ENCODE measurements at places on chromosomes 3 and 15.

GRCh38 chr3:40720341-40720740 is 195.6 kb downstream of the ZNF621 start:
- H3K36me3 ChIP-seq, result no peaks in the 10 kb centered on the region
- DNase-seq, result no peak
- no peak overlapping the region for H3K4me3 ChIP-seq
- no peak overlapping the region for H3K27ac ChIP-seq

DNA sequence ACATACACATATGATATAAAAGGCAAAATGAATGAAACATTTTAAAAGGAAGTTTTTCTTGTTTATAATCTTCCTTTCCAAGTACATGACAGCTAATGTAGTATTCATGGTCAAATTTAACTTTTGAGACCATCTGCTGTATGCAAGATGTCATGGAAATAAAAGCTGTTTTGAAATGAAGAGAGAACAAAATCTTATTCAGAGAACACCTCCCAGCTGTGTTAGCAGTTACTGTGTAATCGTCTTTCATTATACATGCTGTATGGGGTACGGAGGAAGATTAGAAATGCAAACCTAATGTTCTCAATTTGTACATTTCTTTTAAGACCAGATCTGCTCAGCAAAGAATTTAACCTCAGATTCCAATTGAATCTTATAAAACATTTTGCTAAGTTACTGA is 1182.3 kb downstream of the OTOL1 start:
- no peak for DNase-seq
- no peaks in the 10 kb centered on the region for H3K4me1 ChIP-seq
- H3K27me3 ChIP-seq, result no peaks in the 10 kb centered on the region
- no peak overlapping the region for H3K4me3 ChIP-seq
- no peak overlapping the region for H3K27ac ChIP-seq

DNA sequence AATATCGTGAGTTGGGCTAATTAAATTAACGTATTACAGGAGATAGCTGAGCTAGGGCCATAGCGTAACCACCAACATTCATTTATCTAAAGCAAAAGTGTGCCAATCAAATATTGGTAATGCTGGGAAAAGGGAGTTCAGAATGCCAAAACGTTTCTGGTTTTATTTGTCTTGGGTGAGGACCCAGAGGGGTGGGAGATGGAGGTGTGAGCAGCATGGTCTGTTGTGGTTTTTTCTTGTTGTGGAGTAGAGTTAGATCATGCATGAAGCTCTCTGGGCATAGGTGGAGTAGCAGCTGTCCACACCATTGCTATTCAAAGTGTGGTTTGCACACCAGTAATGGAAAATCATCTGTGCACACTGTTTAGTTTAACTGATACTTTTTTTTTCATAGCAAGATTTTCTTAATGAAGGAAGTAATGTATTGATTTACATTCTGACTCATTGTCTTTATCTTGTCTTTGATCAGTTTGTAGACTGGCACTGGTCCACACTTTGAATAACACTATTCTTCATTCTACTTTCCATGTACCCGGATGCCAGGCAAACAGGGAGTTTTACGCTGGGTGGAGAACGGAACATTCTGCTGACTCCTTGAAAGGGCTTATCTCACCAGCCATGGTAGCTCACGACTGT is 50.8 kb upstream of the CRTC3 start:
- H3K36me3 ChIP-seq, result peaks cover 63% of the 10 kb centered on the region
- peak; percentile 62 for DNase-seq
- H3K27ac ChIP-seq, result no peak overlapping the region
- H3K27me3 ChIP-seq, result no peaks in the 10 kb centered on the region

DNA sequence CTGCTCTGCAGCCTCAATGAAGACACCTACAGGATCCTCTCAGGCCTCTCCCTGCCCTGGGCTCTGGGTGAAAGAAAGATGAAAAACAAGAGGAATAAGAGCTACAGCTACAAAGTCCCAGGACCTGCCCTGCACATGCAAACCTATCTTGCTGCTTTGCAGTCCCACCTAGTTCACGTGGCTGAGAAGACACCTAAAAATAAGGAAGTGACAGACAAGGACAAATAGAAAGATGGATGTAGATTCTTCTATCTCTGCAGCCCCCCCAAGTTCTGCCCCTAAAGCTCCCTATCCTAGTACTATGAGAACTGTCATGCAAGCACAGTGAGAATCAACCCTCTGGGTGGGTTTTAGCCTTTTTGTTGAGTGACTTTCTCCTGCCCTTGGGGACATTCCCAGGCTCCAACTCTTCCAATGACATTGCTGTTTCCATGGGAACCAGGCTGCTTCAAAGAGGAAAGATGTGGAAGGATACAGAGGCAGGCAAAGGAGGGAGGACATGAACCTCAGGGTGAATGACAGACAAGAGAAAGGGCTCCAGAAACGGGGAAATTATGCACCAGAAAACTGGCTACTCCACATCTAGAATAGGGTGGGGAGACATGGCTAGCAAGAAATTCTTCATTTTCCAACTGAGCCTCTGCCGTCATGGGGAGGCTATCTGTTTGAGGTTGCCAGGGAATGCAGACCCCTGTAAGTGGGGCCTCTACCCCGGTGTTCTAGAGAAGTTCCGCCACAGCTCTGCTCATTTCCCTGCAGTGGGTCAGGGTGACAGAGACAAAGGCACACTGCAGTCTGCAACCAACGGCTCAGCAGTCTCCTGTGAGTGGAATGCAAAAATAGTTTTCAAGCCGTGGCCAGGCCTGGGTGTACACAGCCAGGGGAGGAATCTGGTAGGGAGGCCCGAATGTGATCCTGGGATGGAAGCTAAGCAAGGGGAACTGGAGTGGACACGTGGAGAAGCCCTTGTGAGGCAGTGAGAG is 5.2 kb downstream of the CSPG5 start:
- no peaks in the 10 kb centered on the region for H3K36me3 ChIP-seq
- no peaks in the 10 kb centered on the region for H3K4me1 ChIP-seq
- H3K4me3 ChIP-seq, result no peak overlapping the region
- no peak overlapping the region for H3K27ac ChIP-seq
- H3K27me3 ChIP-seq, result peaks cover 25% of the 10 kb centered on the region

DNA sequence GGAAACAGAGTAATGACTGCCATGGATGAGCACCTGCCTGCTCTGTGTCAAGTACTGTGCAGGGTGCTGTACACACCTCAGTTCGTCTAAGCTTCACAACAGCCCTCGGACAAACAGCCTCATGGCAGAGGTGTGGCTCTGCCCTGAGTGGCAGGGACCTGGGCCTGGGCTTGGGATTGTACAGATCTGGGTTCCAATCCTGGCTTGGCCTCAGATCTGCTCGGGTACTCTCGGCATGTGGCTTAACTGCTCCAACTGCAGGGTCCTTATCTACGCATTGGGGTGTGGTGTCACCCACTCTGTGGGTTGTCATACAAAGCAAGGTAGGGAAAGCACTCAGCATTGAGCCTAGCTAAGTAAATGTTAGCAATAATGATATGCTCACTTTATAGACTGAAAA is 46.6 kb upstream of the SEC13 start:
- no peaks in the 10 kb centered on the region for H3K27me3 ChIP-seq
- peak overlapping the region; percentile 80 for H3K27ac ChIP-seq
- no peak overlapping the region for H3K4me3 ChIP-seq
- no peak for DNase-seq
- H3K36me3 ChIP-seq, result no peaks in the 10 kb centered on the region
- peaks cover 28% of the 10 kb centered on the region for H3K4me1 ChIP-seq

- peak; percentile 79 for DNase-seq
- H3K36me3 ChIP-seq, result no peaks in the 10 kb centered on the region
- H3K27me3 ChIP-seq, result no peaks in the 10 kb centered on the region
- no peak overlapping the region for H3K27ac ChIP-seq
These were observed 194.1 kb upstream of the ARHGEF26 start for GRCh38 chr3:153927107-153927506.

DNA sequence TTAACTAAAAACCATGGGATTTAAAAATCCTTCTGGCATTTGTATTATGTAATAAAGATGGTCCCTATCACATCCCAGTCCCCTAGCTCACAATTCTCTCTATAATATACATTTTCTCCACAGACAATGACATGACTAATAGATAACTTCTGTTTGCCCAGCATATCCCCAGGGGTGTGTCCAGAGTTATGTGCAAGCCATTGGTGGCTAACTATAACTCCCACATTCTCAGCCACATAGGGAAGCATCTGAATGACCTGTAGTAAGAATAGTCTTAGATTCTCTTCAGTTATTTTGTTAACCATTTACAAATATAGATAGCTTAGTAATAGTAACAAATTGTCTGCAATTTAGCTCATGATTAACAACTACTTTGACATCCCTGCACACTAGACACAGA is 52.2 kb upstream of the RBSN start:
- H3K4me3 ChIP-seq, result no peak overlapping the region
- DNase-seq, result no peak
- peaks cover 32% of the 10 kb centered on the region for H3K27me3 ChIP-seq

DNA sequence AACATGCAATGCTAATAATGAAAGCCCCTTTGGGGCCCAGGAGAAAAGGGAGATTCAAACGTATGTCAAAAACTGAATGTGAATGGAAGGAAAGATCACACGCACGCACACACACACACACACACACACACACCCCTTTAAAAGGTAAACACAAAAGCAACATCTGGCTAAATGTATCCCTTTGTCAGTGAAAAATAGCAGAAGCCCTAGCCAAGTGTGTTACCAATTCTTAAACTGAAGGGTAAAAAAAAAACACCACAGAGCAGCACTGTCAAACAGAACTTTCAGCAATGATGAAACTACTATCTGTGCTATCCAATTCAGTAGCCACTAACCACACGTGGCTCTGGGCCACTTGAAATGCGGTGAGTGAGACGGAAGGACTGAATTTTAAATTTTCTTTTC is 4.9 kb downstream of the RFTN1 start:
- H3K4me3 ChIP-seq, result no peak overlapping the region
- no peaks in the 10 kb centered on the region for H3K27me3 ChIP-seq
- no peak overlapping the region for H3K27ac ChIP-seq

DNA sequence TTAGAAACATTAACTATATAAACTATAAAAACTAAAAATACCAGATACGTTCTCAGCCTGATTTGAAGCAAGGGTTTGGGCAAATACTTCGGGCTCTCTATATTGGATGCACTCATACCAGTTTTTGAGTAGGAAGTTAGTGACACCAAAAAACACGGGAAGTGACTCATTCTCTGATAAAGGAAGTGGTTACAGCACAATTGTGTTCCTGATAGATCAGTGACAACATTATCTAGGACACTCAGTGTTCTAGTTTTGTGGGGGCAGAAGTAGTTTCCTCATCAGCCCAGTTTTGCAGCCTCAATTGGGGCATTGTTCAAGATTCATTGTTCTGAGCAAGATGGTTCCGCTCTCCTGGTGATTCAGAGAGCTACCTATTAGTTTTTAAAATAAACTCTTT is 469.6 kb upstream of the DPPA4 start:
- peaks cover 5% of the 10 kb centered on the region for H3K4me1 ChIP-seq
- H3K27me3 ChIP-seq, result no peaks in the 10 kb centered on the region
- H3K27ac ChIP-seq, result no peak overlapping the region
- H3K36me3 ChIP-seq, result no peaks in the 10 kb centered on the region
- no peak overlapping the region for H3K4me3 ChIP-seq
- peak; percentile 62 for DNase-seq

DNA sequence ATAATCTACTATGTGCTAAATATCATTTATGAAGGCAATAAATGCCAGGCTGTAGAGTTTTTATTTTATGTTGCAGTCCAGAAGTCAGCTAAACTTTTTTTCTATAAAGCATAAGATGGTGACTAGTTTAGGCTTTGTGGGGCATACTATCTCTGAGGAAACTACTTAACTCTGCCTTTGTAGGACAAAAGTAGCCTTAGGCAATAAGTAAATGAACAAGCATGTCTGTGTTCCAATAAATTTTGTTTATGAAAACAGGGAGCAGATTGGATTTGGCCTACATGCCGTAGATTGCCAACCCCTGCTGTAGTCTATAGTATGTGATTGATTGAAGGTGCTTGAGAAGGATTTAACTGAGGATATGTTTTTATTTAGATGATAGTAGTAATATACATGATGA is 502.5 kb upstream of the NAALADL2 start:
- H3K4me1 ChIP-seq, result no peaks in the 10 kb centered on the region
- H3K4me3 ChIP-seq, result no peak overlapping the region
- H3K36me3 ChIP-seq, result no peaks in the 10 kb centered on the region
- DNase-seq, result no peak
- no peak overlapping the region for H3K27ac ChIP-seq
- H3K27me3 ChIP-seq, result no peaks in the 10 kb centered on the region

- DNase-seq, result no peak
- no peak overlapping the region for H3K27ac ChIP-seq
- H3K4me1 ChIP-seq, result no peaks in the 10 kb centered on the region
- no peaks in the 10 kb centered on the region for H3K36me3 ChIP-seq
- no peaks in the 10 kb centered on the region for H3K27me3 ChIP-seq
- H3K4me3 ChIP-seq, result no peak overlapping the region
These were observed 31.1 kb upstream of the SPATA12 start for GRCh38 chr3:57029383-57029782.

- no peak overlapping the region for H3K27ac ChIP-seq
- peak; percentile 56 for DNase-seq
These were observed 127.2 kb downstream of the NFKBIZ start for GRCh38 chr3:101976473-101976872.

DNA sequence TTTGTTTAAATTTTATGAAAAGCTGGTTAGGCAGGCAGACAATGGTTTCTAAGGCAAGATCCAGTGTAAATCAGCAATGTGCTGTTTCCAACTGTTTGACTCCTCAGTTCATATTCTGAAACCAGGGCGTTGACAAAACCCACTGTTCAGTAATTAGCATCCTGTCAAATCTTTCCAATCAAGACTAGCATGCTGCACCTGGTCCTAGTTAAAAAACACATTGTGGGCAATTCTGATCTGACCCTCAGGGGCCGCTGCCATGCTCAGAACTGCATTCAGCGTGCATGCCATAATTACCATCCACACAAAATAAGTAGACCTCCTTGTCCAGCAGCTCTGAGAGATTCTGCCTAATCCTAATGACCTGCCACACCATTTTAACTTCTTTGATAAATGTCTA is 20.9 kb upstream of the RBP1 start:
- peaks cover 22% of the 10 kb centered on the region for H3K4me1 ChIP-seq
- no peaks in the 10 kb centered on the region for H3K36me3 ChIP-seq
- H3K27ac ChIP-seq, result peak overlapping the region; percentile 42
- no peak for DNase-seq
- no peak overlapping the region for H3K4me3 ChIP-seq

DNA sequence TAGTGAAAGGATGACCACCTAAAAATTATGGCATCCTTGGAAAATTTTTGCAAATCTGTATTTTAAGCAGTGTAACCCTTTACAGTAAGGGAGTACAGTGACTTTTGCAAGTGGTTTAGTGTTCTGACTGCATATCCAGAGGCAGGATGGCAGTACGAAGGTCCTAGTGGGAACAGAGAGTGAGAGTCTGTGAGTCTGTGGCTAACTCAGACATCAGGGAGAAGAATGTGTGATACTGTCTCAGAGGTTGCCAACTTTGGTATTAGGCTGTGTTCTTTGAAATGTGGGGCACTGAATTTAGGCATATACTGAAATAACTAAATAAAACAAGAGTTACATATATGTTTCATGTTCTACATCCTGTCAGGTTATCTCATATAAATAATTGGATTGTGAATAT is 25.7 kb downstream of the PRKCI start:
- H3K27ac ChIP-seq, result no peak overlapping the region
- no peaks in the 10 kb centered on the region for H3K27me3 ChIP-seq
- no peak overlapping the region for H3K4me3 ChIP-seq
- H3K4me1 ChIP-seq, result no peaks in the 10 kb centered on the region

Measured in astrocyte (in vitro differentiated cells and primary cell).